ENCODE measurements at places on chromosomes 12 and 14.

DNA sequence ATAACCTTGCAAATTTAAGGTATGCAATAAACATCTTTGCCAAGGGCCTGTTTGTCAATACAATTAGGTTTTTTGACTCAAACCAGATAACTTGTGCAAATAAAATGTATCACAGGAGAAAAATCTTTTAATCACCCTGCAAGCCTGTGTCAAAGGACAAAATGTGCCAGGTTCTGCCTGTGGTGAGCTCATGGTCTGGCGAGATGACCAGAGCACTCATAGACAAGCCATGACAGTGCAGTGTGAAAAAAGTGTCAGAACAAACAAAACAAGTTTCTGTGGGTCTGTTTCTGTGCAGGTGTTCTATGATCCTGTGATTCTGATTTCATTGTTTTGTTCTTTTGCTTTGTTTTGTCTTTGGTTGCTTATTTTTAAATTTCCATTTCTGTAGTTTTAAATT lies 847.2 kb downstream of the VRK1 start:
- no peak for DNase-seq

DNA sequence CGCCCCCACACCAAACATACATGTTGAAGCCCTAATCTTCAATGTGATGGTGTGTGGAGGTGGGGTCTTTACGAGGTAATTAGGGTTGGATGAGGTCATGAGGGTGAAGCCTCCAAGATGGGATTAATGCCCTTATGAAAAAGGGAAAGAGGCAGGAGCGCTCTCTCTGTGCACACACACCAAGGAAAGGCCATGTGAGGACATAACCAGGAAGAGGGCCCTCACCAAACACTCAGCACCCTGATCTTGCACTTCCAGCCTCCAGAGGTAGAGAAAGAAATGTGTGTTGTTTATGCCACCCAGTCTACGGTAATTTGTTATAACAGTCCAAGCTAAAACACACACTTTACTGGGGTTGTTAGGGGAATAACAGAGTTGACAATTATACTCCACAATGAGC lies 14.6 kb upstream of the PITPNM2 start:
- DNase-seq = no peak

DNA sequence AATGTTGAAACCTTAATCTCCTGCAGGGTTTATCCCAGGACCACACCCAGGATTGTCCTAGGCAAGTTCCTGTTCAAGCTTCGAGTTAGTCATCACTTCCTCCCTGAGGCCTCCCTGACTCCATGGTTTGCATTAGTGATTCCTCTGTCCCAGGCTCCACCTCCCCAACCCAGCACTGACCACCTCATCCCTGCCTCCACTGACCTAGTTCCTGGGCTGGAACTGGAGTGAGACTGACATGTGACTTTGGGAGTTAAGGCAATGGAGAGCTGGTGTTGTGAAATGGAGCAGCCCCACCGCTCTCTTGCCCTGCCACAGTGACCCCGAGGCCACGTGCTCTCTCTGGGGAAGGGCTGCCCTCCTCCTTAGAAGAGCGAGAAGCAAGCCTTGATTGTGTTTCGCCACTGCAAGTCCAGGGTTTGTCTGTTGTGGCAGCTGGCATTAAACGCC lies 15.8 kb upstream of the DTX1 start:
- no peak for DNase-seq

DNA sequence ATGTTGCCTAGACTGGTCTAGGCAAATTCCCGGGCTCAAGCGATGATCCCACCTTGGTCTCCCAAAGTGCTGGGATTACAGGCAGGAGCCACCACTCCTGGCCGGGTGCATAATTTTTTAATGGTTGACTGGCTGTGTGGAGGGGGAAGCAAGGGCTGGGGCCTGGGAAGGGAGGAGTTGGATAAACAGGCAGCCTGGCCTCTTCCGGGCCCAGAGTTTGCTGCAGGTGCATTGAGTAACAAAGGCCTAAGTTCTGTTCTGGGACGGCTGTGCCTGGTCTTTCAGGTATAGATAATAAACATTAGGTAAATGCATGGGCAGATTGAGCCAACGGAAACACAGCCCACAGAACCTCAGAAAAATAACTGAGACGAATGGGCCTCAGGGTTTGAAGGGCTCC lies 191.3 kb upstream of the TBX3 start:
- peak; percentile 27 for DNase-seq

- no peak for DNase-seq
These were observed 146.8 kb upstream of the DIO2 start for GRCh38 chr14:80358112-80358511.

GRCh38 chr12:42484996-42485395 lies 104.5 kb downstream of the PRICKLE1 start:
- no peak for DNase-seq

DNA sequence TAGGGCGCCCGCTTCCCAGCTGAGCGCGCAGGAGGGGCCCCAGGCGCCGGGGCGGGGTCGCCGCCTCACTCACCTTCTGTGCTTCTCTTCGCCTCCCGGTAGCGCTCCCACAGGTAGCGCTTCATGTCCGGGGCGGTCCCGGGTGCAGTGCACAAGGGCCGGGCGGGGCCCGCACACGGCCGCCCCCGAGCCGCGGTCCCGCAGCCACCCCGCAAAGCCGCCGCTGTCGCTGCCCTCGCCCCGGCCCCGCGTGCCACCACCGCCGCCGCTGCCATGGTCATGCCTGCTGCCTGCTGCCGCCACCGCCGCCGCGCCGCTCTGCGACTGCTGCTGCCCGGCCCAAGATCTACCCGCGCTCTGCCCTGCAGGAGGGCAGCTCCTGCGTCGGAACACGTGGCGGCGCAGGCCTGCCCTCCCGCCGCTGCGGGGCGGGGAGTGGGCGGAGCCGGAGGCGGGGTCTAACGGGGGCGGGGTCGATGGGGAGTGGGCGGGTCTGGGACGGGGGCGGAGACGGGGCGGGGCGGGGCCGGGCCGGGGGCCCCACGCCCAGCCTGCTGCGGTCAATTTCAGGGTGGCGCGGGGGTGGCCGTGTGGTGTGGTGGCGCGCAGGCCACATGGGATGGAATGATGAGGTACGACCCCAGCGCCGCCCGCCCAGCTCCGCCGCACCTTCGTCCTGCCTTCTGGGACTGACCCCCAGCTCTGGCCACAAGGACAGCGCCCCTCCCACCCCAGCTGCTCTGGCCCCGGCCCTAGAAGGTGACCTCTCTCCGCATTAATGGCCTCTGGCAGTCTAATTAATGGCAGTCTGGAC lies at the start of gene NT5DC3:
TSS of gene NT5DC3 (minus strand) at position 359 of the 814 bp plus-strand sequence. CDS start at position 281, 78 bp downstream.
- DNase-seq = peak; percentile 80

- DNase-seq = no peak
These were observed 47.8 kb downstream of the MYRFL start for GRCh38 chr12:69872804-69873203.

DNA sequence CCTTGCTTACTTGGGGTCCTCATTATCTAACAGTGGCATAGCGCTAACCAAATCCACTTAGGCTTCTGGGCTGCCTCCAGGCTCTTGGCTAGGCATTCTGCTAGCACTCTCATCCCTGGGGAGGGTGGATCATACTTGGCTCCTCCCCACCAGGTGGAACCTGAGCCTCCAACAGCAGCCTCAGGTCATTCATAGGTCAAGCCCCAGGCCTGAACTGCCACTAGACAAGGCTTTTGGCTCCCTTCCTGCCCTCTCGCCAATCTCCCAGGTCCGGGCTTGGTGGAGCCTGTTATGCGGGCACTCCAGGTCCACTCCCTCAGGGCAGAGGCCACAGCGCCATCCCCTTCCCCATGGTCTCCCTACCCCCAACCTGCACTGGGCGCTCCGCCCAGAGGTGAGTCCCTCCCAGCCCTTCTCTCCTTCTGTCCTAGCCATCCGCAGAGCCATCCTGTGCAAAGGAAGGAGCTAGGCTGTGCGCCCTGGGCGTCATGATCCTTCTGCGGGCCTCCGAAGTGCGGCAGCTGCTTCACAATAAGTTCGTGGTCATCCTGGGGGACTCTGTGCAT lies 154.9 kb upstream of the AMIGO2 start:
- DNase-seq = no peak

- no peak for DNase-seq
These were observed 25.2 kb downstream of the TMEM30B start for GRCh38 chr14:61255968-61256367.

GRCh38 chr14:63745858-63746425 lies 18.1 kb upstream of the SGPP1 start:
- DNase-seq = no peak

GRCh38 chr14:102804858-102805257 lies 27.6 kb downstream of the TRAF3 start:
- DNase-seq = no peak

- no peak for DNase-seq
These were observed 26.3 kb downstream of the MLXIP start for GRCh38 chr12:122104844-122105243.

DNA sequence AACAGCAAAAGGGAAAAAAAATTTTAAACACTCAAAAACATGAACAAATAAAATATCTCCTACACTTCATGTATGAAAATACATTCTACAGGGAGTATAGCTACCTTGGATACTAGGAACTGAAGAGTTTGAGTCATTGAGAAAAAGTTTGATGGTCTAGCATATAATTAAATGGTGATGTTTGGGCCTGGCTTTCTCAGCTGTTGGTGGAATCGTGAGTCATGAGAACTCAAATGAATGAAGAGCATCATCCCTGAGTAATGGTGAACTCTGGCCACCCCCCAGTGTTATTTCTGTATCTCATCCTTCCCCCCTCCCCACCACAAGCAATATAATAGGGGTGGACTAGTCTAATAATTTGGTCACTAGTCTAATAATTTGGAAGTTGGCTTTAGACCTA lies 6.7 kb upstream of the SLC6A15 start:
- no peak for DNase-seq

- no peak for DNase-seq
These were observed 29.3 kb upstream of the CPNE8 start for GRCh38 chr12:38934686-38935085.

GRCh38 chr14:68994056-68994455 lies 15.0 kb upstream of the ACTN1 start:
- DNase-seq = no peak

- no peak for DNase-seq
These were observed 218.5 kb downstream of the NUAK1 start for GRCh38 chr12:105920161-105920684.

DNA sequence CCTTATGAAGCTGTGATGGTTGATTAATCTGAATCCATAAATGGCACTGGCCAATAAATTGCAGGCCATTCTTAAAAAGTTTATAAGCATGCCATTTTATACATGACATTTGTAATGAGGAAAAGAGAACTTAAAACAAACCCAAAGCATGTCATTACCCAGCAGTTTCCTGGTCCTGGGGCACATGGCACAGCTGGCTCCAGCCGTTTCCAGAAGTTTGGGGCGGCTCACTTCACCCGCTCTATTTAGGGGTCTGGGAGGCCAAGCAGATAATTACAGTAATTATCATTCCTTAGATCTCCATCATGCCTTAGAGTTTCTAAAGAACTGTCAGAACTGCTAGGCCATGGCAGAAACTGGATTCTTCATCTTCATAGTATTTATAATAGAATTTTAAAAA lies 6.4 kb downstream of the ADGRD1 start:
- DNase-seq = no peak

DNA sequence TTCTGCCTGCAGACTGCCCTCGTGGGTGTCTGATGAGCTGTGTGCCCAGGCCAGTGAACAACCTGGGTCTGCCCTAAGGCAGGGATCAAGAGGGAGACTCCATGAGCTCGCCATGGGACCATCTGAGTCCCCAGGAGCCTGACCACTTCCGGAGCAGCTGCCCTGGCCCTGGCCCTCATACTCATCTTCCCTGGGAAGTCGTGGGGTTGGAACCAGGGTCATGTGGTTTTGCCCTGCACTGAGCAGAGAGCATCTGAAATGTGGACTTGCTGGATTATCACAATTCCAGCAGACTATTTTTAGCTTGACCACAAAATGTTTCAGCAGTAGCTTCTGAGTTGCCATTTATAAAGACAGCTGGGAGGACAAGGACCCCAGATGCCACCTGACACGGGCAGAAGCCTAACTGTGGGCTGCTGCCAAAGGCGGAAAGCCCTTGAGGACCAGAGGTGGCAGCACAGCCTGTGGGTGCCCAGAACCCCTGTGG lies 6.7 kb downstream of the BTBD6 start:
- DNase-seq = no peak

GRCh38 chr12:90978117-90978770 lies 23.3 kb upstream of the CCER1 start:
- no peak for DNase-seq

DNA sequence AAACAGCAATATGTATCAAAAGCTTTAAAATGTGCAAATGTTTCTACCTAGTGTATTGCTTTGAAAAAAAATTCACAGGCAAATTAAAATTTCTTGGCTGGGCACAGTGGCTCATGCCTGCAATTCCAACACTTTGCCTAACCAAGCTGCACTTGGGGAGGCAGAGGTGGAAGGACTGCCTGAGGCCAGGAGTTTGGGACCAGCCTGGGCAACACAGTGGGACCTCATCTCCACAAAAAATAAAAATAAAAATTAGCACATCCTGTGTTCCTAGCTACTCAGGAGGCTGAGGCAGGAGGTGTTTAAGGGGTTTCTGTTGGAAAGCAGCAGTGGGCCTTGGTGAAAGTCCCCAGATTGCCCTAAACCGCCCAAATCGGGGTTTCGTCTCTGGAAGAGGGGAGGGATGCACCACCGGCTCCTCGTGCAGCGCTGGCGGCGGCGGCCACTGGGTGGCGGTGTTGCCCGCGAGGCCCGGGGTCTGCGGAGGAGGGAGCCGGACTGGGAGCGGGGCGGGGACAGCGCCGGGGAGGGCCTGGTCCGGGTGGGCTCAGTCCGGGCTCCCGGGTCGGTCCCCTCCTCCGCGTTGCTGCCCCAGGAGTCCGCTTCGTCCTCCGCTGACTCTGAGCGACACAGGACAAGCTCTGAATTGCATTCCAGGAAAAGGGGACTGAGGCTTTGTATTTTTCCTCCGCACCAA lies 265.6 kb downstream of the AACS start:
- peak; percentile 63 for DNase-seq

DNA sequence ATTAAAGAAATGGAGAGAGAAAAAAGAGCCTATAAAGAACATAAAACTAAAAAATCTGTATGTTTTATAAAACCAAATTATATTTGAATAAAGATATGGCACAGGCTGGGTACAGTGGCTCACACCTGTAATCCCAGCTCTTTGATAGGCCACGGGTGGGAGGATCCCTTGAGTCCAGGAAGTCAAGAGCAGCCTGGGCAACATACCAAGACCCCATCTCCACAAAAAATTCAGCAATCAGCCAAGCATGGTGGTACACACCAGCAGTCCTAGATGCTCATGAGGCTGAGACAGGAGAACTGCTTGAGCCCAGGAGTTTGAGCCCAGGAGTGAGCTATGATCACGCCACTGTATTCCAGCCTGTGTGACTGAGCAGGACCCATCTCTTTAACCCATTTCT lies 74.9 kb downstream of the EPS8 start:
- no peak for DNase-seq

GRCh38 chr14:101858791-101859537 lies 97.5 kb downstream of the PPP2R5C start:
- DNase-seq = no peak

GRCh38 chr12:32545413-32545980 lies 133.6 kb upstream of the DNM1L start:
- DNase-seq = no peak

DNA sequence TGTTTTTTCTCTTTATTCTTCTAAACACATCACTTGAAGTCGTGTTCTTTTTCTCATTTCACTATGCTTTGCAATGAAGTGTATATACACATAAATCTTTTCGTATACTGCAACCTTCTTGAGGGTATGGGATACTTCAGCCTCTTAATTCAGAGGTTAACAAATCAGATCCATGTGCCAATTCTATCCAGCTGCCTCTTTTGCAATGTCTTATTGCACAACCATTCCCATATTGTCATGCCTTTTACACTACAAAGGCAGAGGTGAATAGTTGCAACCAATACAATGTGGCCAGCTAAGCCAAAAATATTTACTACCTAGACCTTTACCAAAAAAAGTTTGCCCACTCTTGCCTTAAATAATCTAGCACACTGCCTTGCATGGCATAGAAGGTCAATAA lies 224.5 kb upstream of the FOXG1 start:
- no peak for DNase-seq

Measured in stomach (tissue), 19 donors.